ENCODE measurements at places on chromosomes 13 and 19.

- DNase-seq, result no peak
Measured at GRCh38 chr19:50826492-50827240, 3.1 kb upstream of the KLK1 start.

GRCh38 chr19:29267701-29268100 is 54.8 kb upstream of the UQCRFS1 start:
- no peak for DNase-seq

DNA sequence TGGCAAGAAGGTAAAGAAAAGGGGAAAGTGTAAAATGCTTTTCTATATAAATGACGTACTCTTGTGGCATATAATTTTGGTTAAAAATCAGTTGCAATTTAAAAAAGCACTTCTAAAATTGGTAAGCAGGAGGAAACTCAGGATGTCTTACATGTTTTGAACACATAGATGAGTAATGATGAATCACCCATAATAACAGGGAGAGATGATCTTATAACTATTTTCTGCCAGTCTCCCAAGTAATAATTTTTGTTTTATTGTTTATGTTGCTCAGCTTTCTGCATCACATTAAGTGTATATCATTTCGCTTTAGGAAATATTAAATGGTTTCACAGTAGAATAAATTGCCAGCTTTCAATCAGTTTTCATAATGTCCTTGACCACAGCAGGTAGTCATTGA is 1430.7 kb upstream of the PCDH20 start:
- DNase-seq, result no peak

- no peak for DNase-seq
Measured at GRCh38 chr13:37427843-37428494, 170.6 kb downstream of the POSTN start.

- DNase-seq, result no peak
Measured at GRCh38 chr19:16155128-16155527, 11.6 kb downstream of the HSH2D start.

DNA sequence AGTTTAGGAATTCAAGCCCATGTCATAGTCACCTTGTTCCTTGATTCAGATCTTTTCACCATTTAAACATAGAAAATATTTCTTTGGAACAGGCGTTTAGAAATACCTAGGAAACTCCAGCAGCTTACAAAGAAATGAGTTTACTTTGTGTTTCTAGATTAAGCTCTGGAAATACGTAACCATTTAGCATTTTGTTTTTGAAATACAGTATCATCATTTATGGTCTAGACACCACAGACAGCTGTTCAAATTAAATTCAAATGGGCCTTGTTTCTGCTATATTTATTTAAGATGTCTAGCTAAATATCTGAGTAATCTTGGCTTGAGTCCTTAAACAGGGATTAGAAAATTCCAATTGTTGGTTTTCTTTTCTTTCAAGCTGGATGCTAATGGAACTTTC is 228.5 kb downstream of the NDFIP2 start:
- DNase-seq, result no peak

GRCh38 chr13:50125304-50125553 is 110.0 kb downstream of the KCNRG start:
- no peak for DNase-seq

- no peak for DNase-seq
Measured at GRCh38 chr13:97798171-97798821, 155.2 kb upstream of the IPO5 start.

GRCh38 chr19:29810504-29810871 is 1.3 kb upstream of the CCNE1 start:
- no peak for DNase-seq

DNA sequence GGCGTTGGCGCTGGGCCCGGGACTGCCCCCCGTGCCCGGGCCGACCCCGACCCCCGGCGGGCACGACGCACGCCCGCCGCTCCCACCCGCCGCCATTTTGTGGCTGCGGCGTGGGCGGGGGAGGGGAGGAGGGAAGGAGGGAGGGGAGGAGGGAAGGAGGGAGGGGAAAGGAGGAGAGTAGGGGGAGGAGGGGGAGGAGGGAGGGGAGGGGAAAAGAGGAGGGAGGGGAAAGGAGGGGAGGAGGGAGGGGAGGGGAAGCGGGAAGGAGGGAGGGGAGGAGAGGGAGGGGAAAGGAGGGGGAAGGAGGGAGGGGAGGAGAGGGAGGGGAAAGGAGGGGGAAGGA is at the start of gene BTBD2:
TSS of gene BTBD2 (minus strand) at position 107 of the 343 bp plus-strand sequence. CDS start at position 96, 11 bp downstream.
- DNase-seq, result peak; percentile 57

DNA sequence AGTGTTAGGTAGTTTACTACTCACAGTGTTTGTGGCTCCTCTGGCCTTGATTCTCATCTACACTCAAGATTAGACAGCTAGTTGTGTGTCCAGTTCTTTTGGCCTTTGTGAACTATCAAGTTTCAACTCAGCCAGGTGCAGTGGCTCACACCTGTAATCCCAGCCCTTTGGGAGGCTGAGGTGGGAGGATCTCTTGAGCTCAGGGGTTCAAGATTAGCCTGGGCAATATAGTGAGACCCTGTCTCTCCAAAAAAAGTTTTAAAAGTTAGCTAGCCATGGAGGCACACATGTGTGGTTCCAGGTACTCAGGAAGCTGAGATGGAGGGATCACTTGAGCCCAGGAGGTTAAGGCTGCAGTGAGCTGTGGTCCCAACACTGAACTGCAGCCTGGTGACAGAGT is 16.1 kb downstream of the ZNF226 start:
- DNase-seq, result no peak

Measured in activated naive CD4-positive, alpha-beta T cell treated with Interleukin-2 at 50 U/mL for 16 hours (primary cell).